ENCODE measurements at places on chromosomes 3 and 15.

GRCh38 chr3:82473864-82474541 is 712.6 kb upstream of the GBE1 start:
- DNase-seq, result no peak

DNA sequence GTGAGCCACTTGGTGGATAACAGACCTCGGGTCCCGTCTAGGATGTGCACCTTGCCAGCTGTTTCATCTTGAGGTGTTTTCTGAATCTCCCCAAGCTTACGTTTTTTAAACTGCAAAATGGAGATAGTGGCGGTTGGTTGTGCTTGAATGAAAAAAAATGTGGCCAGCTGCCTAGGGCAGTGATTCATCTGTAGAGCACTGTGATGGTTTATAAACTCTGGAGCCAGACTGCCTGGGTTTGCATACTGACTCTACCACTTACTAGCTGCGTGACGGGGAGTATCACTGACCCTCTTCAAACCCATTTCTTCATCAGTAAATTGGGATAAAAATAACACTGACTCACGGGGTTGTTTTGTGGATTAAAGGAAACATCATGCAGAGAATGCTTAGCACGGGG is 159.1 kb downstream of the CHL1 start:
- no peak for DNase-seq

- no peak for DNase-seq
Observed at GRCh38 chr3:192851821-192852372, 65.8 kb downstream of the MB21D2 start.

- no peak for DNase-seq
Observed at GRCh38 chr3:64827019-64827418, 139.2 kb upstream of the ADAMTS9 start.

GRCh38 chr3:44993471-44994205 is 17.6 kb downstream of the EXOSC7 start:
- no peak for DNase-seq

DNA sequence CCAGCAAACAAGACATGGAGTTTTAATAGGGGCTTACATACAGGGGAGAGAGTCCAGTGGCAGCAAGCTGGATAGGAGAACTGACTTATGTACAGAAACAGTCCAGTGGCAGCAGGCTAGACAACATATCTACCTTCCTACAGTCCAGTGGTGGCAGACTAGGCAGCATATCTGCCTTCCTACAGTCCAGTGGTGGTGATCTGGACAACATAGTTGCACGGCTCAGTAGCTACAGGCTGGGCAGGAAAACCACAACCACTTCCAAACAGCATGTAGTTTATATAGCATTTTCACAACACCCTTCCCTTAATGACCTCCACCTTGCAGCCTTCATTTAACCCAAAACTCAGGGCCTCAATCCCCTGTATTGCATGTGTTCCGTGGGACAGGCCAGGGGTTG is 181.3 kb upstream of the EIF1B start:
- no peak for DNase-seq

- no peak for DNase-seq
Observed at GRCh38 chr15:78072080-78072892, 5.2 kb downstream of the TBC1D2B start.

DNA sequence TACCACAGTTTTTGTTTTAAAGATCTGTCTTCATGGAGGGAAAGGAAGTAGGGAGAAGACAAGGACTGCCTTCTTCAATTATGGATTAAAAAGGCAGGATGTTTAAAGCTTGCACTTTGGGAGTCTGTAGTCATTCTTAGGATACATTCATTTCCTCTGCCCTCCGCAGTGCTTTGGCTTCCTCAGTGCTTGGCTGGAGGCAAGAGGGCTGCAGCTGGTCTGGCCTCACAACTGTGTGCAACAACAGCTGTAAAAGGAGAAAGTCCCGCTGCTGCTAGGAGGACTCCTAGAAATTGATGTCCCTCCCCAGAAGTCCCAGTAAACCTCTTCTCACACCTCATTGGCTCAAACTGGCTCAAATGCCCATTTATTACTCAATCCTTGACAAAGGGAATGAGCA is 54.4 kb upstream of the PPP2R3A start:
- no peak for DNase-seq

DNA sequence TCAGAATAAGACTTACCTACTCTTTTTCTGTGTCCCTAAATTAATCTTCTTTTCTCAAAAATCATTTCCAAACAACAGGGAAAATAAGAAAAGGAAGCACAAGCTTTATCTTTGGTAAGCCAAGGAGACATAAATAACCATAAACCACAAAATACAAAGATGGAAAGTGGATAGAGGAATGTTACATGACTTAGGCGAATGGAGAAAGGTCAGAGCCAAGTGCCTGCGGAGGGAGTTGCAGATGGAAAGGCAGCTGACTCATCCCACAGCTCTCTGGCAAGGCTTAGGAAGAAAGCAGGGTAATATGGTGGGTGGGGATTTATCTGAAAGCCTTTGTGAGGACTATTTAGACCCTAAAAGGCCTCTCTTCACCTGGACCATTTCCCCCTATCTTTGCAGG is 72.8 kb downstream of the GALK2 start:
- DNase-seq, result no peak

DNA sequence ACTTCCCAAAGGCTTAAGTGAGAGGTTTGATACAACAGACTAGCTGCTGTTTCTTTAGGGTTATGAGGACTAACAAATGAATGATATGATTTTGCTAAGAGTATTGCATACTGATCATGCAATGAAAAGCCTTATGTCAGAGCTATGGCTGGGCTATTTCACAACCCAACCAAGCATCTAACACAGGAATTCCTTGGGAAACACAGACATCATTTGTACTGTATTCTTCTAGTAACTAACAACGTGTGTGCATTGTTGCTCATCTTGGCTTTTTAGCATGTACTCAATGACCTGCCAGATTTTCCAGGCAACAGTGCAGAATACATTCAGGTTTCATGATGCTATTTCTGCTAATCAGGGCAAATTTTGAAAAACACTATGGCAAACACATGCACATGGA is 19.3 kb downstream of the PDZRN3 start:
- no peak for DNase-seq

- no peak for DNase-seq
Observed at GRCh38 chr15:39969002-39969394, 35.1 kb downstream of the EIF2AK4 start.

- no peak for DNase-seq
Observed at GRCh38 chr15:44394062-44394461, 33.4 kb upstream of the CTDSPL2 start.

GRCh38 chr3:195582947-195583346 is 793 bp downstream of the APOD start:
- no peak for DNase-seq

GRCh38 chr15:56794553-56795329 is 61.4 kb upstream of the ZNF280D start:
- DNase-seq, result no peak

- DNase-seq, result no peak
Observed at GRCh38 chr15:100186960-100187359, 154.8 kb downstream of the ADAMTS17 start.

- DNase-seq, result no peak
Observed at GRCh38 chr3:3800685-3801493, 1.7 kb downstream of the LRRN1 start.

- DNase-seq, result no peak
Observed at GRCh38 chr15:52183562-52184173, 7.5 kb downstream of the GNB5 start.

- no peak for DNase-seq
Observed at GRCh38 chr3:139396707-139397106, 7.3 kb upstream of the COPB2 start.

- DNase-seq, result no peak
Observed at GRCh38 chr3:4856136-4856535, 123.1 kb upstream of the BHLHE40 start.

DNA sequence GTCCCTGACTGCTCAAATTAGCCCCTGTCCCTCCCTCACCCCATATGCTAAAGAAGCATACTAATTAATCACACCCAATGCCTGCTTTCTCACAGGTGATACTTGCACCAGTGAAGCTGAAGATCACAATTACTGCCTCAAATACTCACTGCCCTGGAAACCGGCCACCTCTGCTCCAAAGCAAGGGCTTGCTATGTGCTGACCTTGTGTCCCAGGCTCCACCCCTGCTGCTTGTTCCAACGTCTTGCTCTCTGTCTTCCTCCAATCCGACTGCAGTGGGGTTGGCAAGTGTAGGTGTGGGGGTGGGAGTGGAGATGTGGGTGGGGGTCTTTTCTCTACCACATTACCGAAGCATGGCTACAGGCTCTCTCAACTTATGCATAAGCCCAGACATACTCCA is 55.7 kb upstream of the PSMD6 start:
- no peak for DNase-seq

DNA sequence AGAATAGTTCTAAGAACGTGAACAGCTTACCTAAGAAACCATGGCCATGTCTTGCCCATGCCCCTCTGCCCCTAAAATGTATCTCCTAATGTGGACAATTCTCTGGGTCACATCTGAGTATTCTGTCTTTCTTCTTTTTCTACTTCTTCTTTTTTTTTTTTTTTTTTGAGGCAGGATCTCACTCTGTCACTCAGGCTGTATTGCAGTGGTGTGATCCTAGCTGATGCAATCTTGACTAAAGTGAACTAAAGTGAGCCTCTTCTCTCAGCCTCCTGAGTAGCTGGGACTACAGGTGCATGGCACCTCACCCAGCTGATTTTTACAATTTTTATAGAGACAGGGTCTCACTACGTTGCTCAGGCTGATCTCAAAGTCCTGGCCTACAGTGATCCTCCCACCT is 204.8 kb upstream of the ZPLD1 start:
- no peak for DNase-seq

- no peak for DNase-seq
Observed at GRCh38 chr3:127538569-127538968, 52.0 kb downstream of the TPRA1 start.

GRCh38 chr15:33738941-33739664 is 229.2 kb upstream of the CHRM5 start:
- no peak for DNase-seq

- DNase-seq, result no peak
Observed at GRCh38 chr15:75785771-75786574, 57.3 kb upstream of the UBE2Q2 start.

DNA sequence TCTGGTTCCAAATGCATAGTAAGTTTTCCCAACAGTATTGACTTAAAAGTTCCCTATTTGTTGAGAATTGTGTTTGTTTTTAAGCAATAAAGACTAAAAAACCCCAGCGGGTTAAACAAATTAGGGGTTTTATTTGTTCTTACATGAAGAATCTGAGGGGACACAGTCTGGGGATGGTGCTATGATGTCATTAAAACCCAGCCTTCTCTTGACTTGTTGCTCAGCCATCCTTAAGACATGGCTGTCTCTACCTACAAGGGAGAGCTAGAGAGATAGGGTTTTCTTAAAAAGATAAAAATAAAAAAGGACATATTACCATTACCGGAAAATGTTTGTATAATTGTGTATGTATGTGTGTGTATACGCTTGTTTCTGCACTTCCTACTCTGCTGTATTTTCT is 11.7 kb upstream of the ARL14 start:
- no peak for DNase-seq

DNA sequence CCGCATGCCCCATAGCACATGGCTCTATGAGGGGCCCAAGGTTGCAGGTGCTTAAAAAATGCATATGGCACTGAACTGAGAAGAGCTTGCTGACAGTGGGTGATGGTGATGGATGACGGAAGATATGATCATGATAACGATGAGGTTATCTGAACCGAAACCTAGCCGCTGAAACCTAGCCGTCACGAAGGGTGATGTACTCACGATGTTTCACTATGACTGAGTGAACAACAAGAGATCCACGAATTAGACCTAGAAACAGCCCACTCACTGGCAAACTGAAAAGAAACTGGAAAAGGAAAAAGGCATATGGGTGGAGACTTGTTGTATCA is 57.6 kb upstream of the BCL6 start:
- DNase-seq, result no peak

DNA sequence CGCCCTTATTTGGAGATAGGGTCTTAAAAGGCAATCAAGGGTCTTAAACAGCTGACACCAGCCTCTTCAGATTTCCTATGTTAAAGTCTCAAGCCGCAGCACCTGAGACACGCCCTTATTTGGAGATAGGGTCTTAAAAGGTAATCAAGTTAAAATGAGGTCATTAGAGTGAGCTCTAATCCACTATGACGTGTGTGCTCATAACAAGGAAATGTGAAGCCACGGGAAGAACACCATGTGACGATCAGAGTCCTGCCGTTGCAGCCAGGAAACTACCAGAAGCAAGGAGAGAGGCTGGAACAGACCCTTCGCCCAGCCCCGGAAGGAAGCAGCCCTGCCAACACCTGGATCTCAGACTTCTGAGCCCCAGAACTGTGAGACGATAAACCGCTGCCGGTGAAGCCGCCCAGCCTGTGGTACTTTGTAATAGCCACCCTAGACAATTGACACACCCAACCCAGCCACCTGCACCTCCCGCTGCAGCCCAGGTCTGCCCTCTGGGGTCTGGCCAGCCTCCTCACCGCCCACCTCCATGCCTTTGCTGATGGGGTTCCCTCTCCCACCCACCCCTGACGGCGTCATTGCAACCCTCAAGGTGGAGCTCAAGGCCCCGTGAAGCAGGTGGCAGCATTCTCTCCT is 137.9 kb downstream of the MEGF11 start:
- DNase-seq, result no peak

GRCh38 chr15:42118650-42119445 is 24.5 kb upstream of the PLA2G4D start:
- DNase-seq, result no peak

- DNase-seq, result no peak
Observed at GRCh38 chr15:68197170-68197492, 8.0 kb downstream of the CALML4 start.

DNA sequence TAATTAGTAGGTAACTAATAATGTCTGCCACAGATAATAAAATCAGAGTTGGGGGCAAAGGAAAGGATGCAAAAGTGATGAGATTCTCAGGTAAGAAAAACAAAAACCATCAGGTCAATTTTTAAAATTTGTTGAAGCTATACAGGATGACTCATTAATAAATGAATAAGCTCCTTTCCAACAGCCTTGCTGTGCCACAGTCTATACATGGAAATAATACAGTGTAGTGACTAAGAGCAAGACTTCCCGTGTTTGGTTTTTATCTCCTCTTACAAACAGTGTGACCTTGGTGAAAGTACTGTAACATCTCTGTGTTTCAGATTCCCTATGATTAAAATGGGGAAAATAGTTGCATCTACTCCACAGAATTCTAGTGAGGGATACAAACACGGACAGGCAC is 331.6 kb downstream of the PYDC2 start:
- DNase-seq, result no peak

DNA sequence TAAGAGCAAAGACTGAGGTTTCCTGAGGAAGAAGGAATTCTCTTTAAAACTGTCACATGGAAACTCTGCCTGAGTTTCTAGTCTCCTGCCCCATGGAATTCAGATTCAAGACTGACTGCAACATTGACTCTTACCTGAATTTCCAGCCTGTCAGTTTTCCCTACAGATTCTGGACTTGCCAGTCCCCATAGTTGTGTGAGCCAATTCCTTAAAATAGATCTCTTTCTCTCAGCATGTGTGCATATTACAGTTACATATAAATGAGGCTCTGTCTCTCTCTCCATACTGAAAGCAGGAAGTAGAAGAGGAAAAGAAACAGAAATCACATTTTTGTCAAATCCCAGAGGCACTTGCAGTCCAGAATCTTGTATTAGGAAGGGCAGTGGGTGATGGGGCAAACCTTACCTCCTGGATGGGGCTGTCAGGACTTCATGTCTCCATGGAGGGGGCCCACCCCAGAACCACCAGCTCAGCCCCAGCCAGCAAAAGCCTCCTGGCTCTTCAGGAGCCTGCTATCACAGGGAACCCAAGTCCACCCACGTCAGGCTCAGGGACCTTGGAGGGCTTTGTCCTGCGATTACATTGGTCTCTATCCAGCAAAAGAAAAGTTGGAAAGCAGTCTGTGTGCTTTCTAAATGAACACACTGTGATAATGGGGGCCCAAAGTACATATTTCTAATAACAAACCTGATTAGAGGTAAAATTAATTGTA is 18.8 kb upstream of the GOLGA8J start:
- DNase-seq, result no peak

Data from stimulated activated CD8-positive, alpha-beta memory T cell treated with anti-CD3 and anti-CD28 coated beads, Interleukin-4, amount 100 ng/mL, for 1 hour (primary cell).